ENCODE measurements at places on chromosomes 16 and 17.

DNA sequence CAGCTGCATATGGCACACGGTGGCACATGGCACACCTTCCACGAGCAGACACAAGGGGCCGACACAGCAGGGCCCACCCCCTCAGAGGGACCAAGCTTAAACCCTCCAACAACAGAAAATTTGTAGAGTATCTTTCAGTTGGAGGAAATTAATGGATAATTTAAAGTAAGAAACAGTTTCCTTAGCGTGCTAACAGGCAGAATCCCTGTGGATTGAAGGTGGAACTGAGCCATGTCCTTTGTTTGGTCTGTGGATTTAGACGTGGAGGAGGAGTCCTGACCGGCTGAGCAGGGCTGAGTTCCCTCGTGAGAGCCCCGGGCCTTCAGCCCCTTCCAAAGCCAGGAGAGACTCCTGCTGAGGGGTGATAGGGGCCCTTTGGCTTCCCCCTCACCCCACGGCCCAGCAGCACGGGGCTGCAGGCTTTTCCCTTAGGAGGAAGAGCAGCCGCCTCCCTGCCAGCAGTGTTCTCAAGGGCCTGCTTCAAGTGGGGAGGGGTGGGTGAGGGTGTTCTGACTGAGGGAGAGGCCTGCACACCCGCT is 1.4 kb upstream of the CYB561 start:
- no peak for DNase-seq

GRCh38 chr17:40062329-40063186 is at the start of gene THRA:
Gene THRA (plus strand): TSS chr17:40062965. CDS start chr17:40074489, 11,524 bp downstream.
- no peak for DNase-seq

DNA sequence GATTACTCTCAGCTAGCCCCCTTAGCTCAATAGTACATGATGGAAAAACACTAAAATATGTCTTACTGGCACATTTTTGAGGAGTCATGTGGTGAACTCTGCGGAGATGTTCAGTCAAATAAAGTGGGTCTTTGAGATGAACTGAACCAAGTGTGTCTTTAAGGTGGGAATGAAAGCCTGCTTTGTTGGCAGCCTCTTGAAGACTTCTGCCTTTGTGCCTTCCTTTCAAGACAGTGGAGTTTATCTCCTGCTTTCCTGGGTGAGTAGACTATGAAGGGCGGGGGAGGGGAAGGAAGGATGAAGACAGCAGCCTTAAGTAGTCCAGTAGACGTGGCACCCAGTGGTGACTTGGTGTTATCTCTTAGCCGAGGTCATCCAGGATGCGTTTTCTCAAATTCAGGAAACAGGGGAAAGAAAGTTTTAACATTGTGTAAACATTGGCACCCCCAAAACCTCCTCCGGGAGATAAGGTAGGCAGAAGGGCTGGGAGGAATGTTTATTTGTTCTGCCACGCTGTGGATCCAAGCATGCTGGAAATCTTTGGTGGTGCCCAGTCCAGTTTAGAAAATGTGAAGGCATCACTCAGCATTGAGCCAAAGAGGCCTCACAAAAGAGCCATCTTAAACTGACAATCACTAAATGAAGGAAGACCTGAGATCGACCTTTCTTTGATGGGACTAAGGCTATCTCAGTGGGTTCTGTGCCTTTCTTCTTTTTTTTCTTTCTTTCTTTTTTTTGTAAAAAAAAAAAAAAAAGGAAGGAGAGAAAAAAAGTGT is 220.6 kb downstream of the FTO start:
- no peak for DNase-seq

DNA sequence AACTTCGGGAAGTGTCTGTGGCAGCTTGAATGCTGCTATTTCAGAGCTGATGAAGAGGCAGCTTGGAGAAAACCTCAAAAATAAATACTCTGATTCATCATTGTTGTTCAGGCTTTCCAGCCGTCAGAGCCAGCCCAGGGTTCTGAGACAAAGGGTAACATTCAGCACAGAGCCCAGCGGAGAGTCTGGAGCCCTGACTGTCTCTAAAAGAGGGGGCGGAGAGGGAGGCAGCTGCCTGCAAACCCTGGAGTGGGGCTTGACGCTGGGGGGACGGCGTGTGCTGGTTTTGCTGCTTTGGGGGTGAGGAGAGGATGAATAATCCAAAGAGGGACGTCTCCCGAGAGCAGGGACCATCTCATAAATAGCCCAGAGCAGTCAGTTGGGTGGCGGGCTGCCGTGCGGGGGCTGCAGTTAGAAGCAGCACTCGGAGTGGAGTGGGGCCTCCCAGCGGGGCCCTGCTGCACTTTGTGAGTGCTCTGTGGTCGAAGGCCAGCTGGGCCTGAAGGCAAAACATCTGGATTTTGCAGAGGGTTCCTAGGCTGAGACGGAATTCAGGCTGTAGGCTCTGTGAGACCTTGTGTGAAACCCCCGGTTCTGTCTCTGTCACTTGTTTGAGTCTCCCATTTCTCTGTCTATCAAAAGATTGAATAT is 237.8 kb downstream of the PRKCA start:
- no peak for DNase-seq

DNA sequence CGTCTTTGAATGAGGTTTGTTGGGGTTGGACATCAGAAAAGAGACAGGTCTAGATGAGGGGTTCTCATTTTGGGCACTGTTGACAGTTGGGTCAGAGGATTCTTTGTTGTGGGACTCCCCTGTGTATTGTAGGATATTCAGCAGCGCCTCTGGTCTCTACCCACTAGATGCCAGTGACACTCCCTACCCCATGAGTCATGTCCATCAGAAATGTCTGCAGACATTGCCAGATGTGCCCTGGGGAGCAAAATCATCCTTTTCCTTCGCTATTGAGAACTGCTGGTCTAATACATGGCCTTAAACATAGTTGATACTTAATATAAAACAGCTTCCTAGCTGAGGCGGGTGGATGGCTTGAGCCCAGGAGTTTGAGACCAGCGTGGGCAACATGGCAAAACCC is 3.1 kb downstream of the ABAT start:
- DNase-seq, result no peak

GRCh38 chr17:14289162-14289561 is 11.7 kb upstream of the HS3ST3B1 start:
- no peak for DNase-seq

GRCh38 chr16:71826533-71827017 is 17.9 kb upstream of the AP1G1 start:
- DNase-seq, result no peak

GRCh38 chr16:72014675-72015074 is 6.1 kb downstream of the DHODH start:
- DNase-seq, result no peak
